HT1080 (cell line): ENCODE measurements at places on chromosomes 3 and 15. TPM values are rescaled to one million over a fixed set of nuclear protein-coding genes. Genes with fewer than 3 reads are reported as not detected.

- DNase-seq, result peak; percentile 36
Measured at GRCh38 chr15:39403640-39404117, 177.2 kb upstream of the THBS1 start.

GRCh38 chr3:46462511-46462910, 2.2 kb downstream of the LTF start:
- peak; percentile 53 for DNase-seq

DNA sequence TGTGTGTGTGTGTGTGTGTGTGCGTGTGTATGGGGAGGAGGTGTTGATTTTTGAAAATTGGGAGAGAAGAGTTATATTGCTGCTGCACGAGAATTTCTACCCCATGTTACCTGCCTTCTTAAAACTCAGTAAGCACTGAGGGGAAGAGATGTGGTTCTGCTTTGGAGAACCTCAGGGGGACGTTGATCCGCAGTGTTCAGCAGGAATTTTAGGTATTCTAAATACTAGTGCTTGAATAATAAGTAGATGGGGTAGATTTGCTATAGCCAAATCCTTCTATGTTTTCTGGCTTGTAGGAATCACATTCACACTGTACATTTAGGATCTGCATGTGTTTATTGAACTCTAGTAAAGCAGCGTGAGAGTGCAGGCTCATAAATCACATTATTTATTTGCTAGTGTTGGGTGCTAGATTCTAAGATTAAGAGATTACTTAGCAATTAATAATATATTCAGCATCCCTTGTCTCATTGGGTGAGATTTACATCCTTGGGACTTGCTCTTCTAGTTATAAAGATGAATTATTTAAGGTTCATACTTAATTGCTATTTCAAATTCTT, 268.1 kb downstream of the MFSD1 start:
- DNase-seq, result no peak

GRCh38 chr3:123289391-123290106, 87.8 kb downstream of the SEC22A start:
- DNase-seq, result no peak

Gene SPTSSB
- 0.23 TPM in 1 of 2 replicates, not detected in the other for total RNA-seq
